Uterus (tissue), 4 donors: ENCODE measurements at places on chromosomes 7 and 10.
A peak's percentile ranks its signal among the peaks of the same experiment; 100 is the strongest.

DNA sequence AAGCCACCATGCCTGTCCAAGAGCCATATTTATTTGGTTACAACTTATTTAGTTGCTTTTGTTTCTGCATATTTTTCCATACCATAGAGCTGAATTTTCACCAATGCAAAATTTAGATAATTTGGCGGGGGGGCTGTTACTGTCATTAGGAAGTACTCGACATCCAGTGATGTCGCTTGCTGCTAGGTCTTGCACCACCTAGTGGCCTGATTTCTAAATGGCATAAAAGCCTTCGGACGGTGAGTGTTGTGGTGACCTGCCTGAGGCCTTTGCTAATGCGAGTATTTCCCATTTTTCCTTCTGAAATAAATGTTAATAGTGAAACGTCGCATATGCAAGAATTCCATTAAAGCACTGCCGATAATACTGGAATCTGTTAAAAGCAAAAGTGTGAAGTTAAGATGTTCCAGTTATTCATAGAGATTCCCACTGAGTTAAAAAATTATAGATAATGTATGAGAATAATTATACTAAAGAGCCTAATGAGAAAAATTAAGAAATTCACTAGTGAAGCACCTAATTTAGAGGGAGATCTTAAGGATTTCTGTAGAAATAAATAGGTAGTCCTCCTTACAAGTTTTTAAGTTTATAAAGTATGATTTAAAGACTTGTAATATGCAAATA is 86.1 kb upstream of the DNAJB6 start:
- no peak for DNase-seq

DNA sequence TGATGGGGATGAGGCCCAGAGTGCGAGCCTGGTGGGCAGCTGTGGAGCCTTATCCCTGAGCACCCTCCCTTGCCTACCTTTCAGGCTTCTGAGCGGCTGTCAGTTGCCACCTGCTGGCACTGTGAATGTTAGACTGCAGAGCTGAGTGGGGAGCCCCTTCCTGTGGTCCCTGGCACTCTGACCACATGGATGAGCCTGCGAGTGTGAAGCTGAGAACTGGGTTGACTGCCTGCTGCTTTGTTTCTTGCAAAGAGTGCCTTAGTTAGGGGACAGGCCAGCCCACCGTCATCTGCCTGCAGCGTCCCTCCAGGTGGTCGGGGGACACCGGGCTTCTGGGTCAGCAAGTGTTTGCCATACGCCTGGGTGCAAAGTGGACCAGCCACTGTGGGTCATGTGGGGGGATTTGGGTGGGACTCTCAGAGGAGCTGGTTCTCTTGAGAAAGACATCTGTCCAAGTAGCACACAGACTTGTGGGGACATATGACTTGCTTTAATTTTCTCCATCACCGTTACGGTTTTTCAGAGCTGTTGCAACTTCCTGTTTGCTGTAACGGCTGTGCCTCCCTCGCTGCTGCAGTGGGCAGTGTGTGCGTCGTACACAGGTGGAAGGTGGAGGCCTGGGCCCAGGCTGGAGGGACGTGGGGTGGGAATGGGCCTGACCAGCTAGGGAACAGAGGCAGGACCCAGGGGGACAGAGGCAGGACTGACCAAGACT is 13.7 kb downstream of the INPP5A start:
- DNase-seq: no peak

DNA sequence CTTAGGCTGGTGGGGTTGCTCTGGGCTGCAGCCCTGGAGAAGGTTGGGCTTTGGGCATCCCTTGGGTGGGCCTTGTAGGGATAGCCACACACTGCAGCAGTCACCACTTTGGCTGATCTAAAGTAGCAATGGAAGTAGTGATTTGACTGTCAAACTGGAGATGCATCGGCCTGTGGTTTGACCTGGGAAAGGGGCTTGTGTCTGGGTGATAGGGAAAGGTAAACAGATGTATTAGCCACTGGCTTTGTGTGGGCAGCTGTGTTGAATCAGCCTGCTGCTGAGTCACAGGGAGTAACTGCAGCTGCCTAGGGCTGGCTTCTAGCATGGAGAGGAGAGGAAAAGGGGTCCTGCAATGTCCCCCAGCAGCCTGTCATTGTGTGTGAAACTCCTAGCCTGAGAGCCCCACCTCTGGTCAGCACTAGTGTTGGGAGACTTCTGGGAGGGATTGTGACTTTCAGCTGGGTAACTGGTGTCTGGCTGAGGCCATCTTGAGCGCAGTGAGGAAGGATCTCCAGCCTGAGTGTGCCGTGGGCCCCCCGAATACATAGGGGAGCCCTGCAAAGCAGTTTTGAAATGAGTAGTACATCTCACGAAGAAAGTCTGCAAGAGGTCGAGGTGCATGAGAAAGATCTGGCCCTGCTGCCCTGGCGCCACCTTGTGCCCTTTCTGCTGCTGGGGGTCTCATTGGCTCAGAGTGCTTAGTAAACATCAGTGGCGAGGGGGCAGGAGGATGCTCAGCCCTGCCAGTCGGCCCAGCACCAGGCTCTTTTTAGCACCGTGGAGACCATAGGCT is 117.3 kb downstream of the FANK1 start:
- no peak for DNase-seq

GRCh38 chr7:96789914-96790313 is 80.3 kb upstream of the SEM1 start:
- no peak for DNase-seq

- no peak for DNase-seq
Measured at GRCh38 chr7:121187676-121188075, 141.1 kb upstream of the WNT16 start.

GRCh38 chr10:48554246-48554645 is 50.6 kb downstream of the ARHGAP22 start:
- DNase-seq: no peak

DNA sequence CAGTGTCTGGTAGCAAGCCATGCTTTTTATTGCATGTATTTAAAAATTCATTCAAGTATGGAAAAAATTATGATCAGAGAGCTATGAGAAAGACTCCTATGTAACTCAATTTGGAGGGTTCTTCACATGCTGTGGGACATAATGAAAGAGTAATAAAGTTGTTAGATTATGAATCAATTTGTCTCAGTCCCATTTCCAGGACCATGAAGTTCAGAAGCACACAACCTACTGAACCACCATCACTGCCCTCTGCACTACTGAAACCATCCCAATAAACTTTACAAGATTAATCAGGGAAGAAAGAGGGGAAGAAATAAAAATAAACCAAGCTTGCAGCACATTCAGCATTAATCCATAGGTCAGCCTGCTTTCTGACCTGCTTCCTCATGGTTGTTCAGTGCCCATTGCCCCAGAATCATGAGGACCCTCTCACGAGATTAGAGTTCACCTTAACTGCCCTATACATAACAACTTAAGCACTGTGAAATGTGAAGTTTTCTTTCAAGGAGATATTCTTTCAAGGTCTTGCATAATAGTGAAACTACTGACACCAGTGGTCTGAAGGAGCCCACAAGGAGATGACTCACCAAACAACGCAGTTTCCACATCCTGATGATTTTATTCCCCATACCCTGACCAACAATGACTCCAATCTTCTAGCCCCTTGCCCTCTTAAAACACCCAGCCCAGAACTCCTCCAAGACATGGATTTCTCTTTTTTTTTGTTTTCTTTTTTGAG is 171.5 kb upstream of the ADCY1 start:
- no peak for DNase-seq

GRCh38 chr7:80088705-80089104 is 45.9 kb upstream of the GNAI1 start:
- DNase-seq: no peak

DNA sequence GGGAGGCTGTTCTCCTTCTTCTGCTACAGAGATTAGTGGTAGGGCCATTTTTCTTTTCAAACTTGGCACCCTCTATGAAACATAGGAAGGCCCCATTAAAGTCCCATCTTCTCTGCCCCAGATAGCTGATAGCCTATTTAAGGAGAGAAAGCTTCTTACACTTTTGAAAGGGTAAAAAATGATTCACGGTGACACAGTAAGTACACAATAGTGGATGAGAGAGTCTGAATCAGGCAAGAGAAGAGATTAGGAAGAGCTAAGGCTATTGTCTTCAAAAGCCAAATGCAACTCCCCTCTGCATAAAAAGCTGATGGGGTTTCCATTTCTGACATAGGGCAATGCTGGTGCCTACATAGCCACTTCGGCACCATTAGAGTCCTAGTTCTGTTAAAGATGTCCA is 3.6 kb downstream of the INA start:
- DNase-seq: no peak

GRCh38 chr10:22609251-22609650 is 105.1 kb downstream of the PIP4K2A start:
- DNase-seq: no peak

GRCh38 chr10:48776528-48776927 is 91.9 kb downstream of the WDFY4 start:
- no peak for DNase-seq

GRCh38 chr7:33192695-33193291 is 63.4 kb downstream of the BBS9 start:
- no peak for DNase-seq

DNA sequence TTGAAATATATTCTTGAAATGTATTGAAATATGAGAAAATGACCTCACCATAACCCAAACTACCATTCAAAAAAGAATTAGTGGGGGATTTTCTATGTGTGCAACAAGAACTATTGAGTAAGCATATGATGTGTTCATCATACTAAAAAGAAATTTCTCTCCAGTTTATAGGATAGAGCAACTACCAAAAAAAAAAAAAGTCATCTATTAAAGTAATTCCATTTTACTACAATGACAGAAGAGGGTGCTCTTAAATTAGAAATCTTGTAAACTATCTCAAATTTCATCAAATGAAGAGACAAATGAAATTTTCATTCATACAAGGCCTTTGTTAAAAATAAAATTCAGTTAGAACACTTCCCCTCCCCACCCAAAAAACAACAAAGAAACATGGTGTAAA is 195.4 kb upstream of the PLXDC2 start:
- DNase-seq: no peak

DNA sequence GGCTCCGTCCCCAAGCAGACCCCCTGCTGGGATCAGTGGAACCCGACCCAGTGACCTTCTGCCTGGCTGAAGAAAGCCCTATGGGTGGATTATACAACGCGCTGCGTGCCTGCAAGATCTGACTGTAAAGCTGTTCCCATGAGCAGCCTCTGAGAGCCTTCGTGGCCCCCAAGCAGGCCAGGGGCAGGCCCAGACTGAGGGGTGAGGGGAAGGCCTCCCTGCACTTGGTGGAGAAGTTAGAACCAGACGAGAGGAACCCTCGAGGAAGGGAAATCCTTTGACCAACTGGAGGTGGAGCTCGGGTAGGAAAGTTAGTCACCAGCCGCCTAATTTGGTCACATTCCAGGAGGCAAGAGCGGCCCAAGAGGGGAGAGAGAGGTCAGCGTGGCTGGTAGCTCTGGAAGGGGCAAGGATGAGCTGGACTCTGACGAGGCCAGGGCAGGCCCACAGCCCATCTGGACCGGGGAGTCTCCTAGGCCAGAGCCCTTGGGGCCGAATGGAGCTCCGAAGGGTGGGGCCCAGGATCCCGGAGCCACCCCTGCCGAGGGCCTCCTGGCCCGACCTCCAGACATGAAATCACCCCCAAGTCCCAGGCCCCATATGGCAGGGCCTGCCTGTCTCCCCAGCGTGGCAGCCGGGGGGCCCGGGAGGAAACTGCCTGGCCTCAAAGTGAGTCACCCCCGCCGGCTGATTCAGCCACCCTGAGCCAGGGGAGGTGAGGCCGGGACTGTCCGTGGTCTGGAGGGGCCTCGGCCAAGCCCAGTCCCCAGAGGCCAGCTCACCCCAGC is 23.3 kb upstream of the PDGFA start:
- DNase-seq: peak; percentile 47

DNA sequence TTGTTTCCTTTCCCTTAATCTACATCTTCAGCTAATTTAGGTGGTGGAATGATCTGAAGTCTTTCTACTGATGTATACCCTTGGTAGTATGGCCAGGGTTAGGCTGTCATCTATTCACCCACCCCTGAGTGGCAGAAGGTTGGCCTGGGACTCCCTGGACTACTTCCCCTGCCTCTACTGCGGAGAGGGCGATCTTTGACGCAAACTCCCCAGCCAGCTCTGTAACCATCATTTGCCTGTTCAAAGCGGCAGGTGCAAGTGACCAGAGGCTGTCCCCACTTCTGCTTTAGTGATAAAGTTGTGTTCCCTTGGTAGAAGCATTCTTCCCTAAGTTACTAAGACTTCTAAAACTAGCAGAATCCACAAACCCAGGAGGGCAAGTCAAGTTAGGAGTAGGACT is 70.8 kb upstream of the UNC5B start:
- no peak for DNase-seq

GRCh38 chr10:23253780-23254179 is 61.7 kb downstream of the PTF1A start:
- no peak for DNase-seq

DNA sequence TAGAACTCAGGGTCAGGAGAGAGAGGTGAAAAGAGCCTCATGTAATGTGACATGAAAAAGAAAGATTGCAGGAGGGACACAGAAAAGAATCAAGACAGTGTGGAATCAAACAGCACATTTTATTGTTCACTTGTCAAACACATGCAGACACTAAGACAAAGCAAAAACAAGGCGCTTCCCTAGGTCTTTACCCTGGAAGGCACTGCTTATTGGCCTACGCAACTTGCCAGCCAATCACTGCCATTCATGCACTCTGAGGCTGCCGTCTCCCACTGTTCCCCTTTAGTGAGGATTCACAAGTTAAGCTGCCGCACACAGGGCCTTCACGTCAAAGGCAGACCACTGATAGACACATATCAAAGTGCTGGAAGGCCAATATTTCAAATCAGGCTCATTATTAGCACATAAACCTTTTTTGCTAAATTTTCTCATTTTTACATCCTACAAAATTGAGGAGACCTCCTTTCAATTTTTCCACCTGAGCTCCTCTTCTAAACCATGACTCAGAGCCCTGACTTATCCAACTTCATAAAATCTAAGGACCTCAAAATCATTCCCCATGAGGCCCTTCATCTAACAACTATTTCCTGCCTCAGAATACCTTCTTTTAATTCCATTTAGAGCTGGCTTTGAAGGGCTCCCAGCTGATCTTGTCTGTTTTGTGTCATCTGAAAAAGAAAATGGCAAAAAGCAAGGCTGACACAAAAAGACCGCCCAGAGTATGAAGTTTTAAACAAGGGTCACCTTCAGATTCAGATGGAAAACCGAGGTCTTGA is 149.4 kb downstream of the CHCHD3 start:
- DNase-seq: no peak

- no peak for DNase-seq
Measured at GRCh38 chr7:18225067-18225466, 197.4 kb upstream of the PRPS1L1 start.

GRCh38 chr7:17130281-17131059 is 168.0 kb upstream of the AHR start:
- DNase-seq: no peak

DNA sequence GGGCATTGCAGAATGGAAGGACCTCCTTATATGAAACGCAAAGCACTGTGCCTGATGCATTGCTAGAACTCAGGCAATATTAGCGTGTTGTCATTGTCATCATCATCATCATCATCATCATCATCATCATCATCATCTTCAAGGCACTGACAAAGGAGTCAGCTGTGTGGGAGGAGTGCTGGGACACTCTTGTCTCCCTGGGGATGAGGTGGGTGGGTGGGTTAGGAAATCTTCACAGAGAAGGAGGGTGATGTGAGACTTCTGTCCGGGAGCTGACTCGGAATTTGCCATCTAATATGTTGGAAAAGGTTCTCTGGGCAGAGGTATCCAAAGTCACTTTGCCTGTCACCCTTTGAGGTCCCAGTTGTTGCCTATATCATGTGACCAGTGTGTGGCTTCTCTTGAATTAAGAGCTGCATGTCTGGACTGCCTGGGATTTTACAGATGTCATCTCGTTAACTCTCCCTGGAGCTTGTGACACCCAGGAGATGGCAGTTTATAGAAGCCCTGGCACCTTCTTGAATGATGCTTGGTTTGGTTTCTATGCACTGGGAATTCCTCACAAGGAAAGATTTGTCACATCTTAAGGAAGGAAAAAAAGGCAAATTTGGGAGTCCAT is 7.1 kb downstream of the HTRA1 start:
- DNase-seq: no peak

GRCh38 chr7:33334349-33334748 is 205.0 kb downstream of the BBS9 start:
- DNase-seq: no peak
